HTR-8/SVneo (cell line): ENCODE measurements at places on chromosomes 7 and 10.
A peak's percentile ranks its signal among the peaks of the same experiment; 100 is the strongest.

DNA sequence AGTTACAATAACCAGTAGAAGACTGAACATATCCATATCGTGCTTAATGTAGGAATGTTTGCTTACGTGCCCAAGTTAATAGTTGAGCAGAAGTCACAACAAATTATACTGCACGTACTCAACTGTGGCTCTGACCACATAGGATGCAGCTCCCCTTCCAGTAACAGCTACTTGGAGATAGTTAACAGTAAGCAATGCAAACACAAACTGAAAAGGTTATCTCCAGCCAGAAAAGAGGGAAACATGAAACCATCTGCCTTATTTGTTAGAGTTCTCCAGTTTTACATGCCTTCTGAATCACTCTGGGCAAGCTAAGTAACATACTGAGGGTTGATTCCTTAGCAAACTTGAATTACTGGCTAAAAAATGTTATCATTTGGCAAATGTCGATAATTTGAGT is 9.8 kb downstream of the DHX32 start:
- DNase-seq: no peak

DNA sequence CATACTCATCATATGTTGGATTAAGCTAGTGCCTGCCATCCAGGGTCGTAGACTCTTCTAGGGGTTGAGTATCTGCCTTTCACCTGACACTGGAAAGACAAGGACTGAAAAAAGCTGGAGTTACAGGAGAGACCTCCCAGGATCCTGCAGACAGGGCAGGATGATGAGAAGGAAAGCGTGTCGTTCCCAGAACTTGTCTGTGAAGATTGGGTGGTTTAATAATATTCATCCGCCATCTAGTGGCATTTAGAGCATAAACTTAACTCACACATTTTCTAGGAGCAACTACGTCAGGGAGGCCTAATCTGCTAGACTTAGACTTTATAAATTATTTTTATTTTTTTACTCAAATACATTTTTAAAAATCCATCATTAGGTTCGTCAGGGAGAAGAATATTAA is 59.6 kb downstream of the ADRB1 start:
- DNase-seq: peak; percentile 45

DNA sequence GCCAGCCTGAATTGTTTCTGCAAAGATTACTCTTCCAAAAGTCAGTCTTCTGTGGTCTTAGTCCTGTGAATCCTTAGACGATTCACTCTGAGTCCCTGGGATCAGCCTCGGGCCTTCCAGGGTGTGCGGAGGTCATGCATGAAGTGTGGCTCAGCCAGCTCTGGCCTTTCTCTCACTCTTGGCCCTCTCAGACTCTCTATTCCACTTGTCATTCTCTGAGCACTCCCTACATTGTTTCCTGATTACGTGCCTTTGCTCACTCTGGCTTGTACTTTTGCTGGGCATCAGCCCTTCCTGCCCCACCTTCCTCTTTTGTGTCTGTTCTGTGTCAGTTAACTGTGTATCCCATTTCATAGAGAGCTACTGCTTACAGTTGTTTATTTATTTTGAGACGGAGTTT is 36.0 kb downstream of the CCNY start:
- DNase-seq: peak; percentile 54

DNA sequence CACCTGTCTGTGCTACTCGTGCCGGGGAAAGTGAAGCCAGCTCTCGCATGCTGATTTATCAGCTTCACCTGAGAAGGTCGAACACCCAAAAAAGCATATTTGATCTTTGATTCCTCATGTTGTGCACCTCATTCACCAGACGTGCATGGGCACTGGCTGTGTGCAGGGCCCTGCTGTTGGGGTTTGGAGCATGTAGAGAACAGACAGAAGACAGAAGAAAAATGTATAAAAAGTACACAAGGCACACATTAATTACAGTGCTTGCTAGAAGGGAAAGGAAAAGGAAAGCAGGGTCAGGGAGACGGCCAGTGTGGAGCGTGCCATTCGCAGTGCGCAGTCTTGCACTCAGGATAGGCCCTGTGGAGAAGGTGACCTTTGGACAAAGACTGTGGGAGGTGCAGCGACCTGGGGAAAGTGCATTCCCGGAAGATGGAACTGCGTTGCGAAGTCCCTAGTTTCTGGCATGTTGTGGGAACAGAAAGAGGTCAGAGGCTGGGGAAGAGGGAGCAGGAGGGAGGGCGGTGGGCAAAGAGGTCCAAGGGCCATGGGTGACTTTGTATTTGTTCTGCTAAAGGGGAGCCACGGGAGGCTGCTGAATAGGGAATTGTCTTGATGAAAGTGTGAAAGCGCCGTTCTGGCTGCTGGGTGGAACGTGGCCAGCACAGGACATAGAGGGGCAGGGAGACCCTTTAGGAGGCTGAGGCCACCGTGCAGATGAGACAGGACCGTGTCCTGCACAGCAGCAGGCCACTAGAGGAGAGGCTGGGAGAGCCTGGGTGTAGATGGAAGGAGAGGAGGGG is 232.8 kb downstream of the GLRX3 start:
- DNase-seq: no peak

- no peak for DNase-seq
These were observed 42.4 kb upstream of the TOMM7 start for GRCh38 chr7:22864855-22865601.

DNA sequence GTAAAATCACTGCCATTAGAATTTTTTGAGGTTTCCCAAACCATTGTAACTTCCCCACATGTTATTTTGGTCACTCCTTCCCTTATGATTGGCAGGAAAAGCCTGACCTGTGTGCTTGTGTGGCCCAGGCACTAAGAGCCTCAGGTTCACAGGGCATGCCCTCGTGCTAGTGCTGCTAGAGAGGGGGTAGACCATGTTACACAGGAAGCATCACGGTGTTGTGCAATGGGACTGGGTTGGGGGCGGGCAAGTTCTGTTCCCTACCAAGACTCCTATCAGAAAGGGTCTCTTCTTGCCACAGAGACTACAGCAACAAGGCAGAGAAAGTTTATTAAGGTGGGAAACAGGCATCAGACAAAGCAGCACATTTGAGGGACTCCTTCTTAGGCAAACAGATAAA is 32.2 kb downstream of the LSM5 start:
- no peak for DNase-seq

GRCh38 chr7:157715071-157715937 is 378.5 kb downstream of the DNAJB6 start:
- DNase-seq: no peak

GRCh38 chr7:27409776-27410175 is 167.2 kb downstream of the EVX1 start:
- DNase-seq: no peak

DNA sequence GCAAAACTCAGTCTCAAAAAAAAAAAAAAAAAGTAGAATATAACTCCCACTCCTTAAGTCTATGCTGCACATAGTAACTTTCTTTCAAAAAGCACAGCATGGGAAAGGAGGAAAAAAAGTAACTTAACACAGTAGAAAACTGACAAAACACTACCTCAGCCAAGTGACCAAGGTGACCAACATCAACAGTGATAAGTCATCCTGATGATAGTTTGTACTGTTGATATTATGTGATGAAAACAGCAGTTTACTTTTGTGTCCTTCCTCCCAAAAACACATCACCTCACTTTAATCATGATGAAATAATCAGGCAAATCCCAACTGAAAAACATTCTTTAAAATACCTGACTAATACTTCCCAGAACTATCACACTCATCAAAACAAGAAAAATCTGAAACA is 29.3 kb upstream of the MAT1A start:
- no peak for DNase-seq

GRCh38 chr7:55377162-55377817 is 12.2 kb downstream of the LANCL2 start:
- no peak for DNase-seq

GRCh38 chr10:113385021-113385999 is 167.5 kb upstream of the HABP2 start:
- DNase-seq: peak; percentile 56

DNA sequence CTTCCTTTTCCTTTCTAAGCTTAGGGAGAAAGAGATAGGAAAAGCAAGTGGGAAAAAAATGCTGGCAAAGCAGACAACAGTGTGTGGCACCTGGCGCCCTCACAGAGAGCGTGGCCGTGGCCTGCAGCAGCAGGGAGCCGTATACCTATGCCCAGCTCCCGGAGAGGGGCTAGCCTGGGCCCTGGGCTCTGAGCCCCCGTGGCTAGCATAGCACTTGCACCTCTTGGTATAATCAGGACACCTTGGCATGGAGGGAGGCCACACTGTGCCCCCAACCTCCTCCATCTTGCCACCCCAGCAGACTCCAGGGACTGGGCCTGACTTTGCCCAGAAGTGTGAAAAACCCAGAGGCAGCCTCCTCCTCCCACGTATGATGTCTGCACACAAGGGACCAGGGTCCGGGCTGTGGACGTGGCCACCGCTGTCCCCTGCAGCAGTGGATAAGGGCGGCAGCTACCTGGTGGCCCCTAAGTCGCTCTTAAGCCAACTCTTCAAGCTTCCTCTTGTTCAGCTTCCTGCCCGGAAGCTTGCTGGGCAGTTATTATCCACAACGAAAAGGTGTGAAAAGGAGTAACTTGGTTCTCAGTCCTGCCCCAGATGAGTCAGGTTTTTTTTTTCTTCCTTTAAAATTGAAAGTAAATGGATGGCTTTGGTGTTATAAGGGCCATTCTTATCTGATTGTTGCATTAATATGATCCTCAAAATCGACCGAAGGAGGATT is 249.1 kb upstream of the PITRM1 start:
- DNase-seq: no peak

DNA sequence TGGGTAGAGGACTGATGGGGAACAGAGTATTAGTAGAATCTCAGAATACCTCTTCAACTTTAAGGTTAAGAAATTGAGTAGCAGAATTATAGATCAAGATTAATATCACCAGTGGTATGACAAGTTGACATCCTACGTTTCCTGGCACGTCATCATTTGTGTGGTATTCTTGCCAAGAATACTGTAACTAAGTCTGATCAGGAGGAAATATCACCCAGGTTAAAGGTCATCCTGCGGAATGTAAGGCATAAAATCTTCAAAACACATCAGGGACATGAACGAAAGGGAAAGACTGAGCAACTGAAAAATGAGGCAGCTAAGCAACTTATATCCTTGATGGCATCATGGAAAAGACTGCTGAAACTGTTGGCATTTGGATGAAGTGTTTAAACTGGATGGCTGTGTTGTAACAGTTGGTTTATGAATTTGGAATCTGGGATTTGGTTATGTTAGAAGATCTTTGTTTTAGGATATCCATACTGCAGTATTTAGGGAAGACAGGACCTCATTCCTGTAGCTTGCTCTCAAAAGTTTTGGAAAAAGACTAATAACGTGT is 86.1 kb downstream of the TRIM24 start:
- no peak for DNase-seq

DNA sequence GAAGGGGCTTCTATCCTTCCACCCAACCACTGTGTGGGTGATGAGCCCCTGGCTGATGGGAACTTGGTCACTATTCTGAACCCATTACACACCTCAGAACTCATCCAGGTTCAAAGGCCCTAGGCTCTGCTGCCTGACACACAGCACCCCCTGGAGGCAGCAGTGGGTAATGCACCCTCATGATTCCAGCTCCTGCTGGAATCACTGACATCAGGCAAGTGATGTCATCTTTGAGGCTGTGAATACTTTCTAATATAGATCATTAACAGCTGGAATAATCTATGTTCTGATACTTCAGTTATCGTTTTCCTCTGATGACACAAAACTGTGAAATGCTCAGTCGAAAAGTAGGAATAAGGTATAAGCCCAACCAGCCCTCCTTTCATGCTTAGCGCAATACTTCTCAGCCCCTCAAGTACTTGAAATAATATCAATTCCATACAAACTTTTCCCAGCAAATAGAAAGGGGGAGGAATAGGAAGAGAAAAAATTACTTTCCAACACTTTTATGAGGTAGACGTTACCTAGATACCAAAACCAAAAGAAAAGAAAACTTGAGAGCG is 7.5 kb upstream of the RBP3 start:
- DNase-seq: peak; percentile 78

GRCh38 chr7:124155432-124156022 is 122.7 kb upstream of the TMEM229A start:
- no peak for DNase-seq

DNA sequence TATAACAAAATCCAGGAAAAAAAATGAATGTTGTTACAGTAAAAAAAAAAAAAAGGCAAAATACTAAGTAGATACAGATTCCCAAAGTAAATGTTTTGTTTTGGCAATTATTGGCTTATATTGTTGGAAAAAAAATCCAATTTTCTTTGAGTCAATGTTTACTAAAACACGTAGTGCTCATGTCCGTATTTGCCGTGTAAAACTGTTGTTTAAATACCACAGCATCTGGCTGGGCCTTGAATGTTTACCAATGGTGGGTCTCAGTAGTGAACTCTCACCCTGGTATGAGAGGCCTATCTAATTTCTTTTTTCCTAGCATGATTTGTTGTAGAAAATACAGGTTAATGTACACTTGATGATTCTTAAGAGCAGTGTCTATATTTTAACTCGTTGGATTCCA is 41.4 kb upstream of the SLC26A5 start:
- DNase-seq: no peak

DNA sequence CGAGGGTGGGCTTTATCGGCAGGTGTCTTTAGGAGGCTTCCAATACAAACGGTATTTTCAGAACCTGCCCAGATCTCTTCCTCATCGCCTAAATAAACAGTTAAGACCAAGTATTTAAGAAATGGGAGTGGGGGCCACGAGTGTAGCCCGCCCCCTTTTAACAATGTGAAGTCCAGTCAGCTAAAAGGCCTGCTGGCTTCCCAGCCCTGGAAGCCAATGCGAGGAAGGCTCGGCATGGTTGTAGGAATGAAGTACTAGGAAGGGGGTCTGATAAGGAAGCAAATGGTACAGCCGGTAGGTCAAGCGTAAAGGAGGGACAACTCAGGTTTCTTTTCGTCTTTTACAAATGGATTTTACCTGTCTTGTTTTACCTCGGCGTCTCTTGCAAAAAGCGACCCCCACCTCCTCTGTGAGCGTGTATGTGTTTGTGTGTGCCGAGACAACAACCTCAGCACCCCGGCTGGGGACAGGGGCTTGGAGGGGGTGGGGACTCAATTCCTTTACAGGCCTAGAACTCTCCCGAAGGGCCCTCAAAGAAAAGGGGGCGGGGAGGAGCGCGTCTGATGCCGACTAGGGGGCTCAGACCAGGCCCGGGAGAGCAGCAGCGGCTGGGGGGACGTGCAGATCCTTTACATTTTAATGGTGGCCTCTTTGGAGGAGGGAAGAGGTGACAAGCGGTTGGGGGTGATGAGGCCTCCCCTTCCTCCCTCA is 147.6 kb downstream of the GPR85 start:
- DNase-seq: peak; percentile 9

GRCh38 chr10:94036766-94037033 is 43.0 kb downstream of the PLCE1 start:
- no peak for DNase-seq

DNA sequence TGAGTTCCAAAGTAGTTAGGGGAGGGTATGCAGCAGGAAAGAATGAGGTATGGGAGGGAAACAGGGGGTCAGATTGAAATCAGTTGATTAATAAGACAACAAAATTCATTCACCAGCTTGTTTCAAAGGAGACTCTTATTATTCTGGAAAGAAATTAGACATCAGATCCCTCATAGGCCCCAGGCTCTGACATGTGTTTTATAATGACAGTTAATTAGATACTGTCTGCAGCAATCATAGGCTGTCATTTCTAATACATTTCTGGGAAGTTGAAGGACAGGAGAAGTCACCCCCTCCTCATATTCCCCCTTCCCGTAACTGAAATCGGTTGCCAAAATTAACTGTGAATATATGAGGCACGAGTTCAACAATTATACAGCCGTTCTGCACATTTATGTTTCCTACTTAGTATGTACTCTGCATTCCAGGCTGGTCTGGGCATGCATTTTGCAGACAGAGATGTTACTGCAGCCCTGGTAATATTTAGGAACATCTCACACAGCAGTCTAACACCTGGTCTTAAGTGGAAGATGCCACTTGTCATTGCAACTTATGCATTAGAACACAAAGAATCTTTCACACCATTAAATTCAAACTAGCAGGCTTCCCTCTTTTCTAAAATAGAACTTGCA is 355.2 kb upstream of the LRGUK start:
- no peak for DNase-seq
